ENCODE measurements at places on chromosomes 1 and 21.

DNA sequence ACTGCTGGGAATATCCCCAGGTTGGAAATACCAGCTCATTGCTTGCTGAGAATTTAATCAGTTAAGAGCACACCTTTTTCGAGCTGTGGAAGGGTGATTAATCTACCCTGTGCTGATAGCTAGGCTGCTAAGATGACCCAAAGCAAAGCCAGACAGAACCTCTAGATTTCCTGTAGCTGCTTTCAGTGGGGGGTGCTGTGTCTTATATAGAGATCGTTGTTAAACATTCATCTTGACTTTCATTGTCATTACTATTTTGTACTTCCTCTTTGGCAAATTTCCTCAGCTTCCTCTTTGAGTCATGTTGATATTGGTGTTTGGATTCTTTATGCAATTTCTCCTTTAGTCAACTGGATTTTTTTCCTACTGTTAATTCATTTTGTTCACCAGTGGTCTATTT is 155.3 kb downstream of the DISC1 start:
- DNase-seq: no peak

DNA sequence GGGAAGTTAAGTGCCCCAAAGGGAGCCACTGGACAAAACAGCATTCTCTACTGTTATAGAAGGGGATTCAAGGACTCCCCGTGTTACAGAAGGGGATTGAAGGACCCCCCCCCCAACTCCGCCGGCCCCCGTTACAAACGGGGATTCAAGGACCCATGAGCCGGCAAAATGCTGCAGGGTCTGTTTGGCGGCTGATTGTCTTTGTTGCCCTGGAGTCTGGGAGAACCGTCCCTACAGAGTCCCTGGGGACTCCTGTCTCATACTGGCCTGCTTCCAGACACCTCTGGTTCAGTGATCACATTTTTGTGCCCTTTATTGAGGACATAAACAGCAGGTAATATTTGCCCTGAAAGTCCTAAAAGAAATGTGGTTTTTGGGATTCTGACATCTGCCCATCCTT is 96.4 kb downstream of the SYF2 start:
- no peak for DNase-seq

- DNase-seq: no peak
These were observed 3.0 kb upstream of the LACTBL1 start for GRCh38 chr1:22975694-22976093.

- no peak for DNase-seq
These were observed 106.3 kb downstream of the PAX7 start for GRCh38 chr1:18736958-18737357.

- DNase-seq: no peak
These were observed 104.6 kb upstream of the TENT5C start for GRCh38 chr1:117501281-117501680.
